B cell (primary cell): ENCODE measurements at places on chromosomes 1 and 21.

DNA sequence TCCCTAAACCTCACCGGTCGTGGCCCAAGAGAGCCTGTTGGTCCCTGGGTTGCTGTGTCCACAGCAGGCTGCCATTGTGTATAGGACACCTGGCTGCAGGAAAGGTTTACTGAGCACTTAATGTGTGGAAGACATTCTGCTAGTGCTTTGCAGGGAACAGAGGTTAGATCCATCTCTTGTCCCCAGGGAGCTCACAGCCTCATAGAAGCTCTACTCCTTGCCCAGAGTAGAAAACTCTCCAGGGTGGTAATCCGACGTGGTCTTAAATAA is 16.9 kb upstream of the ALPL start:
- no peak for DNase-seq

- no peak for DNase-seq
Measured at GRCh38 chr1:88731475-88732269, 47.6 kb downstream of the PKN2 start.

DNA sequence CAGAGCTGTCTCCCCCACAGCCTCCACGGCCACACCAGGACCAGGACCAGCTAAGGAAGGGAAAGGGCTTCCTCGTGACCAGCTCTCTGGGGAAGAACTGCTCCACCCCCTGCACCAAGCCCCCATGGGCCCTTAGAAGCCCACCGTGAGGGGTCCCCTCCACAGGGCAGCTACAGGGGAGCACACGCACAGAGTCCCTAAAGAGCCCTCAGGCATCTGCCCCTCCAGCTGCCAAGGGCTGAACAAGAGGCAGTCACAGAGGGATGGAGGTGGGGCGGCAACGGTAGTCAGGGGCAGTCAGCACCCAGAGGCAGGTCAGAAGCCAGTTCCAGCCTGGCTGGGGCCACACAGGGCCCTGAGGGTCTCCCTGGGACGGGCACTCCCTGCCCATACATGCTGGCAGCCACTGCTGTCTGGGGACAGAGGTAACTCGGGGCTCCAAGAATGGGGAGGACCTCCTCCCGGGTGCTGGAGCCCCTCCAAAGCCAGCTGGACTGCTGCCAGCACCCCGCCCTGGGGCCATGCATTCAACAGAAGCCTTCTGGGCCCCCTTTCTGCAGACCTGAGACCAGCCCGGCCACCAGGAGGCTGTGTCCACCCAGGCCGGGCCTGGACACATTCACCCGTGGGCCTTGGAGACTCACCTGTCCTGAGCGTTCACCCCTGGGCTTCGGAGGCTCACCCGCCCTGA is 18.7 kb downstream of the SLC19A1 start:
- DNase-seq = no peak

DNA sequence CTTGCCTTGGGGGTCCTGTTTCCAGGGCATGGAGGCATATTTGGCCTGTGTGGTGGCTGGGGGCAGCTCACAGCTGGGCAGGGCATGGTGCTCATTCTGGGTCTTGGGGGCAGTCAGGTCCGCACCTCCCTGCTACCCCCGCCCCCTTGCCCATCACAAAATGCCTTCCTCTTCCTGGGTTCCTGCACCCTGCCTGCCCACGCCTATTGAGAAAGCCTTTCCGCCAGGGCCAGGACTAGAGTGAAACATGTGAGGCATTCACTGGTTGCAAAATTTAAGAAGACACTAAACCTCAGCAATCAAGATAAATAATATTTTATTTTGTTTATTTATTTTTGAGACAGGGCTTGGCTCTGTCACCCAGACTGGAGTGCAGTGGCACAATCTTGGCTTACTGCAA is 19.7 kb downstream of the PTAFR start:
- no peak for DNase-seq

GRCh38 chr1:41260768-41261167 is 18.7 kb upstream of the SCMH1 start:
- DNase-seq = no peak
